ENCODE measurements at places on chromosomes 2 and 18.

DNA sequence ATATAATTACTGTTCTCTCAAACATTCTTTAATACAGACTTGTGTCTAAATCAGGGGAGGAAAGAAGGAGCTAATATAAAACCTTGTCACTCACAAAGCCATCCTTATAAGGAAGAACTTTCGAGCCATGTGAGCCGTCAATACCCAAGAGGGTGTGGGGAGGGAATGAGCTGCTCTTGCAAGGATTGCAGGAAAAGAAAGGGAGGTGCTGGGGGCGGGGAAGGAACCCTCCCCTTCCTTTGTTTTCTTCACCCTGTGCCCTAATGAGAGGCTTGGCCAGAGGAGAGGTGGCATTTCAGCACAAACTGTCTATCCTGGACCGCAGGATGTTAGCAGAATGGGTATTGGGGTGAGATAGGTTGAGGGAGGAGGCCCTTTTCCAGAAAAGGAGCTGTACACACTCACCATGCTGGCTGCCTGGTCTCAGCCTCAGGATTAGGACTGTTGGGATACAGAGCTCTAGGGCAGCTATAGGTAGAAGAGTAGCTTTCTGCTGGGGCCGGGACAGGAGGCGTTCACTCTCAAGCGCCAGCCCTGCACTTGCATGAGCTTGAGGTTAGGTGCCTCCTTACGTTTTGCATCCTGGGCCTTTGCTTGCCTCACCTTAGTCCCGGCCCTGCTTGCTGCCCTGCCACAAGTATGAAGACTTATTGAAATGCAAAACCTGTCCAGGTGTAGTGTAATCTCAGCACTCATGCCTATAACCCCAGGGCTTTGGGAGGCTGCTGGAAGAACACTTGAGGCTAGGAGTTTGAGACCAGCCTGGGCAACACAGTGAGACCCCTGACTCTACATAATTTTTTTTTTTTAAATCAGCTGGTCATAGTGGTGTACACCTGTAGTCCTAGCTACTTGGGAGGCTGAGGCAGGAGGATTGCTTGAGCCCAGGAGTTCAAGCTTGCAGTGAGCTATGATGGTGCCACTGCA lies 190.5 kb downstream of the LOXHD1 start:
- DNase-seq = no peak

DNA sequence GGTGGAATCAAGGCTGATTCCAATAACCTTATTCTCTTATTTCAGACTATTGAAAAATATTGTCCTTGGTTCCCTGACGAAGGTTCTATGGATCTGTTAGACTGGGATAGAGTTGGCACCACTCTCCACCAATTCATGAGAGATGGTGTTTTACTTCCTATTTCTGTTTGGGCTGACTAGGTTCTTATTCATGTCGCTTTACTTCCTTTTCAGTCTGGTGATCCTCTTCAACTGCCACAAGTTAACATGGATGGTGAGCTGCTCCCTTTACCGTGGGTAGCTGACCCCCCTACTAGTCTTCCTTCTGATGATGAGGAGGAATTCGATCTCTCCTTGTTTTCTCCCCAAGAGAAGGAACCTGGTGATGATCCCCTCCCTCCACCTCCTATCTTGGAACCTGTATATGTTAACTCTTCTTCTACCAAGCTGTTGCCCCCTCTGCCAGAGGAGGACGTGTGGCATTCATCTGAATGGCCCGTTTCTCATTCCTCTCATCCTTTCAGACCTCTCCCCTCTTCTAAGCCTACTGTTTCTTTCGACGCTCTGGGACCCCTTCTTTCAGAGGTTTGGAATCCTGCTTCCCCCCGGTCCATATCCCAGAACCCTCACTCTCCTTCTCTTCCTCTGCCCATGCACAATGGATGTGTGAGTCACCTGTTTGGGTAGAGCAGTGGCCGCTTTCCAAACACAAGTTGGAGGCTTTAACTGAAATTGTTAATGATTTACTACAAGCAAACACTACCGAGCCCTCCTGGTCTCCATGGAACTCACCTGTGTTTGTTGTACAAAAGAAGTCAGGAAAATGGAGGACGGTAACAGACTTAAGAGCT lies 13.5 kb upstream of the CNOT11 start:
- no peak for DNase-seq

- no peak for DNase-seq
These were observed 20.9 kb downstream of the LYG1 start for GRCh38 chr2:99279969-99280695.

DNA sequence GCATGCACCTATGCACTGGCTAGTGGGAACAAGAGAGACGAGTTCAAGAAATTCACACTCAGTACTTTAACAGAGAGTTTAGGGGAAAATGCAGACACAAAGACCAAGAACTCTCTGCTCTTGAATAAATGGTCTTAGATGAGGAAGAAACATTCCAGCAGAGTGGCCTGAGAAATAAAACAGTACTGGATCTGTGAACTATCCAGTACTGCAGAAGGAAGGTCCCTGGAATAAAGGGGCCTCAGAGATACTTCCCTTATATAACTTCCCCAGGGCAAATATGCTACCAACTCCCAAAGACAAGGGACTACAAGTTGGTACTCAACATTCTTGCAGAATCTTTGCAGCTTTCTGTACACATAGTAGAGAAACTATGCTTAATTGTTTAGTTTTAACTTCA lies 70.9 kb upstream of the ARL5A start:
- DNase-seq = no peak

DNA sequence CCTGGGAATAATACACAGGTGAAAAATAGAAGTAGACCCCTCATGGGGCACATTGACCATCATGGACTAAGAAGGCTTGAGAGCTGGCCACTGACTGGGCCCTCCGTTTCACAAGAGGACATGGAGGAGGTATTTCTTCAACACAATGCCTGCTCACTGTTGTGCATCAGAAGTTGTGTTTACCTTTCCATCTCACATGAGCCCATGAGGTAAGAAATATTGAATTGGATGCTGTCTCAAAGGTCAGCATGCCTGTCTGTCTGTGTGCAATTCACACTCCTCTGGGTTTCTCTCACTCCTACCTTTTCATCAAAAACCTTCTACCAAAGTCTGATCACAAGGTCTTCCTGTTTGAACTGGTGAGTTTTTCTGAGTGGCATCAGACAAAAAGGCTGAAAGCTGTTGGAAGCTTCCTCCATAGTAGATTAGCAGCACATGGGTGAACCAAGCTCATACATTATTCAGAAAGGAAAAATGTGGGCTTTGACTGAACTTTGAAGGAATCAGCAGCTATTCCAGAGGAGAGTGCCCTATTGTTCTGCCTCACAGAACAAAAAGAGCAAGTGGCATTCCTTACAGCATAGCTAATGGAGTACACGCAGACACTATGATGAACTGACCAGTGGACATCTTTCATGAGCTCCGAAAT lies 143.2 kb upstream of the RND3 start:
- DNase-seq = no peak

- no peak for DNase-seq
These were observed 126.1 kb upstream of the FAM117B start for GRCh38 chr2:202508686-202509085.

GRCh38 chr2:86344404-86344803 lies 7.0 kb upstream of the REEP1 start:
- no peak for DNase-seq

DNA sequence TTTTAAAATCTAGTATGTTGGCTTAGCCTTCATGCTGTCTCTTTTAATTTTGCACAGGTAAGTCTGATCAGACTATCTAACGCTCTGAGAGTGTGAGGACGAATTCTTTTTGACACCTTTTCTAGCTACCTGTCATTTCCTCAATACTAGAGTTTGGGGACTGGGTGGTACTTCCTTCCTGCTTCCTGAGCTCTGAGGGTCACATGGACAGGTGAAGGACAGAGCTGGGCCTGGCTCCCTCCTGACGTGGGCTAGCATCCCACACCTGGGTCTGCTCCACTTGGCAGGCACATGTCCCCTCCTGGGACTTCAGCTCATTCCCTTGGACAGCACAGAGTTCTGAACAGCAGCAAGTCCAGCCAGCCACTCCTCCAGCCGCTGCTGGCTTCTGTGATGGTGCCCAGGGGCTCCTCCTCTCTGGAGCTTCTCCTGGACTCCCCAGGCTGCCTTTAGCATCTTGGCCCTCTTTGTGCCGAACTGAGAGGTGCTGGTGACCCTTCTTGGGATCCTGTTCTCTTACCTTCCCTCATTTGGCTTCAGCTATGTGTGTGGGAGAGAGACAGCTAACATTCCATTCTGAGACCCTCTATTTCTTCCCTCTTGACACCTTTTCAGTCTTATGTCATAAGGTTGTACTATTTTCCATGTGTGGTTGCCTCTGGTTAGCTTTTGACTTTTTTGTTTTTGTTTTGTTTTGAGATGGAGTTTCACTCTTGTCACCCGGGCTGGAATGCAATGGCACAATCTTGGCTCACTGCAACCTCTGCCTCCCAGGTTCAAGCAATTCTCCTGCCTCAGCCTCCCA lies 106.9 kb downstream of the B3GNT2 start:
- DNase-seq = no peak

DNA sequence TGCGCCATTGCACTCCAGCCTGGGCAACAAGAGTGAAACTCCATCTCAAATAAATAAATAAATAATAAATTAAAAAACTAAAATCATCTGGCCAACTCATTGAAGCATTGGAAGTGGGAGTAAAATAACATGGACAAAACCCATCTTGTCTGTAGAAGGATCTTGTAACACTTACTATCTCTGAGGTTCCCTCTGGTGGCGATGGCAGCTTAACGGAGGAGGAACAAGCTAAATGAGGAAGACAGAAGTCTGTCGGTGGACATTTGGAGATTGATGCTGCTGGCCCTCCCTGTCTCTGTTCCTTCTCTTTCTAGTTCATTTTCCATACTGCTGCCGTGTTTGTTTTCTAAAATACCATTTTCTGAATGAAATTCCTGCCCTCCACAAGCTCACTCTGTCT lies 43.4 kb downstream of the ZCCHC2 start:
- no peak for DNase-seq

- DNase-seq = no peak
These were observed 1186.8 kb upstream of the CELF4 start for GRCh38 chr18:38752430-38752829.

- DNase-seq = no peak
These were observed 135.6 kb upstream of the ZNF236 start for GRCh38 chr18:76686737-76687231.

DNA sequence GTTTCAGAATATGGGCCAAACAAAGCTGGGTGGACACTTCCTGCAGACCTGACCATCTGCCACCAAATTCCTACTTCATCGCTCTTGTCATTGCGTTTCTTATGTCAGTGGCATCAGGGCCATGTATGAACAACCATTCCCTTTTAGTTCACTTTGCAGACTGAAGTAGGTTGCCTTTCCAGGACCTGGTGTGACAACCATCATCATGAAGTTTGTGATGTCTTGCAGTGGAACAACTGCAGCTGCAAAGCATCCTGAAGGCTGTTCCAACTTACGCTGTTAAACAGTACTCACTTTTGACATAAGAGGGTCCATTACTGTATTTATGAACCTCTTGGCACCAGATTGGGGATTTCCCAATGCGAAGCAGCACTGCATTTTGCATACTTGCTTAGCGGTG lies 511.6 kb downstream of the ARHGAP15 start:
- no peak for DNase-seq

GRCh38 chr2:220478305-220479058 lies 851.1 kb downstream of the SLC4A3 start:
- DNase-seq = no peak

DNA sequence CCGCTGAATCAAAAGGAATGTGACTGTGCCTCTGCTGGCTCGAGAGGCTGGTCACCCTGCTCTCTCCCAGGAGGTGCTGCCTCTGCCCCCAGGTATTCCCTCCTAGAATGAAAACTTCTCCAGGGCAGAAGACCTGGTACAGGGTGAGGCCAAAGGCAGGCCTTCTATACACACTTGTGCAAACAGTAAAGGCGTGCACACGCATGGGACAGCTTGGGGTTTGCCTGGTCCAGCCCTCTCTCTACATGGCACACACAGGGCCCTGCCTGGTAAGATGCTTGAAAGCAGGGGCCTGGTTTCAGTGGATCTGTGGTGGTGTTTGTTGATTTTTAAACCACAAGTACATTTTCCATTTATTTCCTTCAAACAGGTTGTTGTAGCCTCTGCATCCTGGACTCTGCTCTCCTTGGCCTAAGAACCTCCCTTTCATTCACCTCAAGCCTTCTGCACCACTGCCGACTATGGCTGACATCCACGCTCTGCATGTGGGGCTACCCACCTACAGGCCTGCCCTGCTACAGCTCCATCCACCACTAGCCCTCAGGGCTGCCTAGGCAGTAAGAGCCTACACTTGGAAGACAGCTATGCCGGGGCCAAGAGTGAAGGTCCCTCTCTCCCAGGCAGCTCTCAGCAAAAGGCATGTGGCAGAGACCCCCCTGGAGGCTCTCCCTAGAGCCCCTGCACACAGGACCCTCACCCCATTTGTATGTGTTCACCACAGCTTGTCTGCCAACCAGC lies 190.7 kb downstream of the ZBTB7C start:
- DNase-seq = peak; percentile 12

- no peak for DNase-seq
These were observed 117.6 kb upstream of the DAPL1 start for GRCh38 chr2:158677542-158677941.

GRCh38 chr2:61167579-61167978 lies 5.6 kb downstream of the C2orf74 start:
- no peak for DNase-seq

DNA sequence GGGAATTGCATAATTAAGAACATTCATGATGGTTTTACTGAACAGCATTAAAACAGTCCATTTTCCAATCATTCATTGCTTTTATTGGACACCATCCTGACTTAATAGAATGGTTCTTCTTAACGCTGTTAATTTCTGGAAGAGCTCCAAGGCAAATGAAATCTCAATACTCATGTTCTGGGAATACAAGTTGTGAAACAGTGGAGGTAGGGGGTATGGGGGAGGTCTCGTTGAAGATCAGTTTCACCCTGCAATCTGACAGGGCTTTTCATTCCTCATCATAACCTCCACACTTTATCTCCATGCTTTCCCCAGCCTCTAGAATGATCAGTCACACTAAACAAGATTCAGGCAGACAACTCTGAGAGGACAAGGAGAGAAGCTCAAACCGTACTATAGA lies 113.6 kb downstream of the ETAA1 start:
- no peak for DNase-seq

Data from DMS79 treated with DMSO at 0.1 percent for 48 hours (cell line).